ENCODE measurements at places on chromosomes 7 and 10.

DNA sequence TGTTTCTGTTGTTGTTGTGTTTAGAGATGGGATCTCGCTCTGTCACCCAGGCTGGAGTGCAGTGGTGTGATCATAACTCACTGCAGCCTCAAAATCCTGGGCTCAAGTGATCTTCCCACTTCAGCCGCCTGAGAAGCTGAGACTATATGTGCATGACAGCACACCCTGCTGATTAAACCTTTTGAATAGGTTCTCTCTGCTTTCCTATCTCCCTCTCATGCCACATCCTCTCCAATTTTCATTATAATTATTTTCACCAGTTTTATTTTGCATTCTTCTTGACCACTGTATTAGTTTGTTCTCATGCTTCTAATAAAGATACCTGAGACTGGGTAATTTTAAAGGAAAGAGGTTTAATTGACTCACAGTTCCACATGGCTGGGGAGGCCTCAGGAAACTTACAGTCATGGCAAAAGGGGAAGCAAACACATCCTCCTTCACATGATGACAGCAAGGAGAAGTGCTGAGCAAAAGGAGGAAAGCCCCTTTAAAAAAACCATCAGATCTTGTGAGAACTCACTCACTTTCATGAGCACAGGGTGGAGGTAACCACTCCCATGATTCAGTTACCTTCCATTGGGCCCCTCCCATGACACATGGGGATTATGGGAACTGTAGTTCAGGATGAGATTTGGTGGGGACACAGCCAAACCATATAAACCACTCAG lies 12.9 kb downstream of the AGK start:
- DNase-seq = no peak

DNA sequence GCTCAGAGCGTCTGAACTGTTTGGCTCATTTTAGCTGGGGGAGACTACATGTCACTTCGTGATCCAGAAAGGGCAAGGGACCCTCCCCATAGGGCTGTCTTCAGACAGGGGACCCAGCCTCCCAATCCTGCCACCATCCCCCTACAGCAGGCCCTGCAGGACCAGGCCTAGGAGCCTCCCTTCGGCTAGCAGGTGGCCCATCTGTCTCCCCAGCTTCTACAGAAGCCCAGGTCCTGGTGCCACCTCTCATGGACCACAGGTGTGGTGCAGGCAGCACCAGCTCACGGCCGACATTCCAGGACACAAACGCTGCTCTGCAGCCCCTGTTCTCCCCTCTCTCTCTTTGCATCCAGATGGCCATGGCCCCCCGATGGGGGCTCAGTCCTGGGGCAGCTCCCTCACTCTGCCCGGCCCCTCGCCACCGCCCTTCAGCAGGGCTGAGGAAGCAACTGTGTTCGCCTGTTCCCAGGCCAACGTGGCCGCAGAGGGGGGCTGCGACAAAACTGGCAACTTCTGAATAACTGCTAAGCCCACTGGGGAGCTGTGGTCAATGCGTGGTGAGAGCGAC lies 10.3 kb downstream of the TECPR1 start:
- DNase-seq = no peak

DNA sequence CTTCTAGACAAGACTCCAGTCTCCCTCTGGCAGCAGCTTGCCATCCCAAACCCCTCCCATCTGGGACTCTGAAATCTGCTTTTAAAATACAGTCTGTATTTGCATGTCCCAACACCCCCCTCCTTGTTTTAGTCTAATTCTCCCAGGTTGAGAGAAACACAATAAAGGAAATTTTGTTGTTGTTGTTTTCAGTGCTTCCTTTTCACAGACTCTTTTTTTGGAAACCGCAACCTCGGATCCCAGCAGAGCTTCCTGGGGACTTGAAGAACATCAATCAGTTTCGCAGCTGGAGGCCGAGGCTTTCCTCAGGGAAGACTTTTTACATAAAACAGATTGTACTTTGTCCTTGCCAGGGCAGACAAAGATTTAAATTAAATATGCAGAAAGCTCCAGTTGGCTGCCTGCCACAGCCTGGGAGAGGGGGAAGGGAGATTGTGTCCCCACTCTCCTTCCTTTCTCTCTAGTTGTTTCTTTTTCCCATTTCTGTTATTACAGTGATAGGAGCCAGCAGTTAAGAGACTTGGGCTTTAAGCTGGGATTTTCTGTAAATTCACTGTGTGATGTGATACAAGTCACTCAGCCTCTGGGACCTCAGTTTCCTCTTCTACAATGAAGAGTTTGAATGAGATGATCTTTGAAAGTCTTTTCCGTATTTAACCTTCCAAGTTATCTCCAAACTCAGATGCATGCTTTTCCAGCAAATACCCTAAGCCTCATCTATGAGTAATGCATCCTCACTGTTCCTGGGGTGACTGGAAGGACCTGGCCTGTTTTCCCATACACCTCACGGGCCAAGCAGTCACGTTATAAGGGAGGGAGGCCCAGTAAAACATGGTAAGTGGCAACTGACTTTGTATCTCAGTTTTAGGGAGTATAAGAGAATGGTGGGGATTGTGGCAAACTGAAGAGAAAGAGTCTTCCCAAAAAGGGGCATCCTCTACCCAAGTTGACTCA lies 192.3 kb downstream of the REEP3 start:
- peak; percentile 99 for DNase-seq

- DNase-seq = no peak
Observed at GRCh38 chr7:150993511-150993910, 2.7 kb downstream of the NOS3 start.

GRCh38 chr10:15300697-15301096 lies 70.4 kb downstream of the FAM171A1 start:
- DNase-seq = no peak

DNA sequence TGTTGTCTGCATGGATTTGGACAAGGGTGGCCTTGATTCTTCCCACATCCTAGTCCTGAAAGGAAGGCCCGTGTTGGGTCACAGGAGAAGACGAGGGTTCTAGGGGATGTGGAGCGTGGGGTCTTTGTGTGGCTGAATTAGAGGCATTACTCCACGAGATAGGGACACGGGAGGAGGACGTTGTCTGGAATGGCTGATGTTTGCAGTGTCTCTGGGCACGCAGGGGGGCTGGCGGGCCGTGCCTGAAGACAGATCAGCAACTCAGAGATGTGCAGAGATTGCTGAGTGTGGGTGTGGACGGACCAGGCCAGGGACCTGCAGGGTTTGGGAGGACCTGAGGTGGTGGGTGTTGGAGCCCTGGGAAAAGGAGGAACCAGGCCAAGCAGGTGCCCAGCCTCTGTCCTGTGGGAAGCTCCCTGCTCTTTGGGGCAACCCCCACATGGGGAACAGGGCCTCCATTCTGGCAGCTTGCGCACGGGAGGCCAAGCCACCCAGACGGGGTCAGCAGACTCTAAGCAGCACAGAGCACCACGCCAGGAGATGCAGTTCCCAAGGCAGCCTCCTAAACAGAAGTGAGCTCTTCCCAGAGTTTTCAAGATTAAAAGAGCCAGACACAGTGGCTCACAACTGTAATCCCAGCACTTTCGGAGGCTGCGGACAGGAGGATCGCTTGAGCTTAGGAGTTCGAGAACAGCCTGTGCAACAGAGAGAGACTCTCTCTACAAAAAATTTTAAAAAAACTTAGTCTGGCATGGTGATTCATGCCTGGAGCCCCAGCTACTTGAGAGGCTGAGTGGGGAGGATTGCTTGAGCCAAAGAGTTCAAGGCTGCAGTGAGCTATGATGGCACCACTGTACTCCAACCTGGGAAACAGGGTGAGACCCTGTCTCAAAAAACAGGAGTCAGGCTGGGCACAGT lies 71.0 kb upstream of the GTF2I start:
- no peak for DNase-seq

GRCh38 chr7:155191137-155191536 lies 106.5 kb upstream of the INSIG1 start:
- DNase-seq = no peak

GRCh38 chr7:155198901-155199845 lies 98.5 kb upstream of the INSIG1 start:
- DNase-seq = no peak

GRCh38 chr10:11411926-11412545 lies 199.4 kb downstream of the USP6NL start:
- DNase-seq = no peak

DNA sequence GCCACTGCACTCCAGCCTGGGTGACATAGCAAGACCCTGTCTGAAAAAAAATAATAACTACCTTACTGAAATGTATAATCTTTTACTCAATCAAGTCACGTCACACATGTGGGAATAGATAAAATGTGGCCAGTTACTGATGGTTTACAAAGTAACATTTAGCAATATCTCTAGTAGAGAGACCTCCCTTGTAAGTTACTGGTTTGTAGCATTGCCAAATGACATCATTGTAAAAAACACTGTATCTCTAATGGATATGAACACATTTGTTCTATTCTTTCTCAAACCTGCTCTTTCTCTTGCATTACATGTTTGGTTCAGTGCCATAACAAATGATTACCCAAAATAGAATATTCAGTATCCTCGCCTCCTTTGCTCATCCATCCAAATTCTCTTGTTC lies 18.8 kb downstream of the TET1 start:
- DNase-seq = no peak

- peak; percentile 8 for DNase-seq
Observed at GRCh38 chr7:51965454-51965853, 648.8 kb upstream of the COBL start.

GRCh38 chr7:85602196-85602595 lies 415.3 kb upstream of the SEMA3D start:
- DNase-seq = peak; percentile 16

- no peak for DNase-seq
Observed at GRCh38 chr10:11217521-11217920, 199.8 kb downstream of the CELF2 start.

GRCh38 chr10:73167458-73167782 lies 388 bp downstream of the ECD start:
- DNase-seq = no peak

DNA sequence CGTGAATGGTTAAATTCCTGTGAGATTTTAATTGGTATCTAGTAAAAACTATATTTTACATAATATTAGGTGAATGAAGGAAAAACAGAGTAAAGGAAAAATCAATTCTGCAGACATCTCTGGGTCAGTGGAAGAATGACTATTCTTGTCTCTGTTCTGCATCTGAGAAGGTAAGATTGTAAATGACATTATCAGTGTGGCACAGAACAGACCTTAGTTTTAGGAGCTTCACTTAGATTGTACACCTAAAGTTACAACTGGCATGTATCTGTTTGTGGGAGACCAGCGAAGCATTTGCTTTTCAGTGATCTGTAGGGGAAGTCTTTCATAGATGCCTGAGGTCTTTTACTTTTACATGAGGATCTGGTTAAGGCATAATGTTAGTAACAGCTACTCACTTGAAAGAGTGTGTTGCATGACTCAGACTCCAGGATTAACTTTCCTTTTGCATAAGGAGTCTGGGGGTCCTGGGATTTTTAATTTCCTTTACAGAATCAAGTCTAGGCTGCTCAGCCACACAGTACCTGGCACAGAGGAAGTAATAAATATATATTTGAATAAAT lies 56.2 kb downstream of the JMJD1C start:
- no peak for DNase-seq

- DNase-seq = no peak
Observed at GRCh38 chr7:2812114-2812487, 32.0 kb downstream of the GNA12 start.

- no peak for DNase-seq
Observed at GRCh38 chr10:60611291-60611747, 167.0 kb upstream of the CDK1 start.

DNA sequence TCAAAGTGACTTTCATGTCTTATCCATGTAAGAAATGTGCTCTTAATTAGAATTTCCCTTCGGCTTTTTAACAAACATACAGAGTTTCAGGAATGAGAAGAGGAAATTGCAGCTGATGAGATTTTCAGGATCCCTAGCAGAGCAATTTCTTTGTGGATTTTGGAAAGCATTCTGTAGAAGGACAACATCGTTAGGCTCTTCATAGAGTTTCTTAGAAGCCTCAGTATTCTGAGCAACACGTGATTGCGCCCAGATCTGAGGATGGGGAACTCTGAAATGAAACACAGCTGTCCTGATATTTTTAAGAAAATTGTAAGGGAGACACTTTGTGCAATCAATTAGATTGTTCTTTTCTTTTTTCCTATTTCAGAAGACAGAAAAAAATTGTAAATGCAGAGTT lies 85.8 kb downstream of the LHFPL3 start:
- DNase-seq = no peak

GRCh38 chr7:142746264-142746663 lies 3.0 kb upstream of the PRSS1 start:
- no peak for DNase-seq

GRCh38 chr10:78787125-78787524 lies 281.6 kb upstream of the ZMIZ1 start:
- peak; percentile 54 for DNase-seq

- no peak for DNase-seq
Observed at GRCh38 chr10:64209561-64209960, 688.4 kb downstream of the REEP3 start.

DNA sequence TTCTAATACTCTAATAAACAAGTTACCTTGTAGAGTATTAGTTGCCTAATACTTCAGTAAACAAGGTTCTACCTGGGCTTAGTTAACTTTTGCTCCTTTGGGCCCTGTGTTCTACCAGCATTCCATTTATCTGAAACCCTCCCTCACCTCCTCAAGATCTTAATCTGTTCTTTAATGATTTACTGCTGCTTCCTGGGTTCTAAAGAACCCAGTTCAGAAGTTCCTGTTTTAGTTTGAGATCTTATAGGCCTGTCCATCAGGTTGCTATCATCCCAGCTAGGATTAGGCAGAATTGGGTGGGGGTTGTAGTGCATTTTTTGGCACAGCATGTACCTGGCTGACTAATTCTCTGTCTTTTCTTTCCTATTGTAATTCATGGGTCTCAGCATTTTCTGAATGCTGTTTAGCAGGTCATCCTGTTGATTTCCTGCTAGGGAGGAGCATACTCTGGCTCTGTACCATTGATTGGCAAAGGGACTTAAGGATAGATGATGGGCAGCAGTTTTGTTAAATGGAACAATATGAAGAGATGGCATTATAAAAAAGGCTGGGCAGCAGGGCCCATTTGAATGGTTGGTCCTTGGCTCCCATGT lies 53.7 kb upstream of the TMEM248 start:
- no peak for DNase-seq

DNA sequence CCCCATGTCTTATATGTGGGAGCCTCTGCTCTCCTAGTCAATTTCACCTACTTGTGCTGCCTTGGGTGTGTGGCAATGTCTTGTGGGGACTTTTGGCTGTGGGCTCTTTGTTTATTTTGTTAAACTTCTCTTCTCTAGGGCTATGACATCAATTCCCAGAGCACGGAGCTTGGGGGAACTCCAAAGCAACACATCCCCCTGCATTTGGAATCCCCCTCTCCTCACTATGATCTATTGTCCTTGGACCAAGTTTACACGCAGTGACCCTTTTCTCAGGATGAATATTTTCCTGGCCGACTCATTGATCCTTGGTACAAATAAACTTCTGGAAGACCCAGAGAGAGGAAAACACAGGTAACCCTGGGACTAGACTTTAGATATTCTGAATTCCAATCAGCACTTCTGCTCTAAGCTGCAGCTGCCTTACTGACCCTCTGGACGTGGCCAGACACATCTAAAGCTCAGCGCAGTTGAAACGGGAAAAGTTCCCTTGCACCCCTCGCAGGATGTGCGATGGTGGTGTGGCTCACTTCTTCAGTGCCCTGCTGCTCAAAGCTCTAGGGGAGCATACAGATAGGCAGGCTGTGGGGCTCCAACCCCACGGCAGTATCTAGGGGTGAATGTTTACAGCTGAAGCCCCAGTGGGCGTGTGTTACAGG lies 110.8 kb downstream of the TMEM178B start:
- DNase-seq = no peak

GRCh38 chr10:69870591-69870990 lies 68.9 kb downstream of the COL13A1 start:
- no peak for DNase-seq

Measured in COR-L47 (cell line).